T-cell (primary cell): ENCODE measurements at places on chromosomes 6 and 20. TPM values are rescaled to one million over a fixed set of nuclear protein-coding genes. Genes with fewer than 3 reads are reported as not detected.

DNA sequence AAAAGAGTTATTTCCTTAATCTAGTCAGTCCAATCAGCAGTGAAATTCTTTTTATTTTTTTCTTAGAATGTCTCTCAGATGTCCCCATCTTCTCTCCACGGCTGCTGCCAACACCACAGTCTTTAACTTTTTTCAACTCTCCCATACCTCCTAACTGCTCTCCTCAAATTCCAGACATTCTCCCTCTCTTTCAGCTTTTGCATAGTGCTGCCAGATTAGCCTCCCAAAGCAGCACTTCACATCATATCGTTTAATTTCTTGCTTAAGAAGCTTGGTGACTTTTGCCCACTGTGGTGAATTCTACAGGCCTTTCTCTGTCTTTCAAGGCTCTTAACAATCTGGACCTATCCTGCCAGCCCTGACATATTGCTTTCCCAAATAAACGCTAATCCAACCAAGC, 233.4 kb downstream of the UST start:
- H3K27me3 ChIP-seq: no peaks in the 10 kb centered on the region
- H3K27ac ChIP-seq: no peak overlapping the region
- no peaks in the 10 kb centered on the region for H3K4me1 ChIP-seq
- H3K4me3 ChIP-seq: no peak overlapping the region

GRCh38 chr6:170266061-170266825, 24.6 kb downstream of the DLL1 start:
- no peaks in the 10 kb centered on the region for H3K36me3 ChIP-seq
- H3K4me1 ChIP-seq: peaks cover 5% of the 10 kb centered on the region
- no peak for DNase-seq
- H3K4me3 ChIP-seq: no peak overlapping the region
- no peak overlapping the region for H3K27ac ChIP-seq

Gene PDE7B
- 0.35 TPM for total RNA-seq

- H3K4me1 ChIP-seq: no peaks in the 10 kb centered on the region
- H3K4me3 ChIP-seq: no peak overlapping the region
These were observed 150.2 kb downstream of the FOXC1 start for GRCh38 chr6:1759870-1760269.

Gene CCM2L
- not detected for total RNA-seq

DNA sequence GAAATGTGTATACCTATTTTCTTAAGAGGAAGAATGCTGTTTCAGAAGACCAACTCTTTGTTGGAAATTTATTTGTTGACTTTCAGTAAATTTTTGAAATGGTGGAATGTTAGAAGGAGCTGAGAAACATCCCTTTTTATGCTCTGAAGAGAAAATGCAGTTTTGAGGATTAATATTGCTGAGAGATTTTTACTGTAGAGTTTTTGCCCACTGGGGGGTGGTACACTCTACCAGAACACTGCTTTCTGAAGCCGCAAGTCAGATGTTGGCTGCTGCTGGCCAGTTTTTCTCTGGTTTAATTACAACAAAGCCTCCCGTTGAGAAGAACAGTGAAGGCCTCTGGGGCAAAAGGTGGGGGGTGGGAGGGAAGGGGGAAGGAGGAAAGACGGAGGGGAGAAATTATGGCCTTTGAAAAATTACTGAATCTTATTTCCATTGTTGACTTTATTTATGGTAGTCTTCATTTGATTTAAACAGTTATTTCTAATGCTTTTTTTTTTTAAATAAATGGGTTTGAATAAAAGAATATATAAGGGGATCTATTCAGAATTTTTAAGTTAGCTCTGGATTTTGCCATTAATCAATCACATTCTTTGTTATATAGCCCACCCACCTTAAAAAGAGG, 3.0 kb downstream of the FLRT3 start:
- DNase-seq: no peak
- H3K4me3 ChIP-seq: no peak overlapping the region
- H3K4me1 ChIP-seq: peaks cover 2% of the 10 kb centered on the region
- H3K27me3 ChIP-seq: no peaks in the 10 kb centered on the region

Gene C6orf141
- not detected for total RNA-seq
